Caki2 (cell line): ENCODE measurements at places on chromosomes 5 and 9.
A peak's percentile ranks its signal among the peaks of the same experiment; 100 is the strongest.

GRCh38 chr9:78821126-78821822, 524.3 kb downstream of the PSAT1 start:
- peak; percentile 37 for DNase-seq

- no peak for DNase-seq
Observed at GRCh38 chr5:157689942-157690689, 18.8 kb downstream of the C5orf52 start.

- DNase-seq: no peak
Observed at GRCh38 chr5:179207470-179207869, 137.8 kb downstream of the ADAMTS2 start.

- DNase-seq: no peak
Observed at GRCh38 chr5:149840226-149840825, 104.3 kb downstream of the PDE6A start.

DNA sequence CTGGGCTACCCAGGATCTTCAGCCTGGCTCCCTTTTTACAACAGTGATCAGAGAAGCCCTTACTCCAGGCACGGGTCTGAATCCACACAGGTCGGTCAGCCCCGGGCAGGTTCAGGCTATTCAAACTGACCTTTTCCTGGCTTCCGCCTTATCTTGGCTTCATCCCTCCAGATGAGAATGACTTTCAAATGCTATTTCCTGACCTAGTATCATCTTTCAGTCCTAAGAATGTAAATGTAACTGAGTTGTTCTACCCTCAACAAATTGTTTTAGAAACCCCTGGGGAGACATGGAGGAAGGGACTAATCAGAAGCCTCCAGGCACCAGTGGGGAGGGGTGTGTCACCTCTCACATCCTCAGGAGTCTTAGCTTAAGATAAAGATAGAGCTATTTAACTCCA, 213.2 kb downstream of the EPB41L4A start:
- DNase-seq: no peak

DNA sequence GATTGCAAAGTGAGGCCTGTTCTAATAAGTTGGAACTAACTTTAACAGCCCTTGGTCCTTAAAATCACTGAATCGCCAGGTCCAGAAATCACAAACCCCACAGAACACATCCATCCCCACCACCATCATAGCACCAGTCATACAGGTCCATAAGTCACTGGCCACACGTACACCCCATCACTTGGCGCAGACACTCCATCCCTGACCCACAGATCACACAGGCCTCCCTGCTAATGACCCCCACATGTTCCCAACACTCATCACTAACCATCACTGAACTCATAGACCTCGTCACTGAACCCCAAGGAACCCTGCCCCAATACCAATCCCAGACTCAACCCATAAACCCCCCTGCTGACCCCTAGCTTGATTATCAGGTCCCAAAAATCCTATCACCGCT, 41.2 kb upstream of the ZNF300 start:
- no peak for DNase-seq

DNA sequence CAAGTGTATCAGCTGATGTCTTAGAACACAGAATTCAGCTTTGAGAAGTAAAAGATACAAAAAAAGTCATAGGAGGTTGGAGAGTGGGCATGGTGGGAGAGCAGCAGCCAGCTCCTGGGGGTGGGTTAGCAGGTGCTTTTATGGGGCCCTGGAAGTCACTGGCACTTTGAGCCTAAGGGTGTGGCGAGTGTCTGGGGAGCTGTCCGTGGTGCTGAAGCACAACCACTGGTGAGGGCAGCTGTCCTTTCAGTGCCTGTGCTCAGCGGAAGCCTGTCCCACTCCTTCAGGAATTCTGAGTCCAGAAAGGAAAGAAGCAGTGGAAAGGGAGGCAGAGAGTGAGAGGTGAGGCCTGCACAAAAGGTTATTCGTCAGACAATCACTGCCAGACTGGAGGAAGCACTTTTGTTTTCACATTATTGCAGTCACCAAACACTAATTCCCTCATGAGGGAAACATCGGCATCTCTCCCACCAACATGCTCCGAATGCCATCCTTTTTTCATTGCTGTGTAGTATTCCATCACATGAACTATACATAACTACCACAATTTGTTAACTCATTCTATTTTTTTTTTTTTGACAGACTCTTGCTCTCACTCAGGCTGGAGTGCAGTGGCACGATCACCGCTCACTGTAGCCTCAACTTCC, 59.4 kb upstream of the RAPGEF1 start:
- DNase-seq: peak; percentile 43

DNA sequence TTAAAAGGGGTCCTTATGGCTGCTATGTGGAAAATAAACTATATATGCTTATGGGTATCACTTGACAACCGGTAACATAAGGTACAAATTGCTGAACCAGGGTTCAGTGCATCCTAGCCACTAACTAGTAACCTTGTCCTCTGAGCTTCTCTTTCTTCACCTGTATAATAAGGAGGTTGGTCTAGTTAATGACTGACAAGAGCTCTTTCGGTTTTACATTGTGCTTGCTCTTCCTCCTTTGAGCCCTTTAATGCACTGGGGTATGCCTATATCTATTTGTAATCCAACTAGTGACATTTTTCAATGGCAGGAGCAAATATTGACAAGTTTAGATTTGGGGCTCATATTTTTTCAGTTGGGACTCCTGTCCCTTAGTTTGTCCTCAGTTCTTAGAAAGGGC, 66.1 kb downstream of the NPR3 start:
- DNase-seq: no peak

- peak; percentile 59 for DNase-seq
Observed at GRCh38 chr5:68285851-68286611, 70.5 kb downstream of the PIK3R1 start.

DNA sequence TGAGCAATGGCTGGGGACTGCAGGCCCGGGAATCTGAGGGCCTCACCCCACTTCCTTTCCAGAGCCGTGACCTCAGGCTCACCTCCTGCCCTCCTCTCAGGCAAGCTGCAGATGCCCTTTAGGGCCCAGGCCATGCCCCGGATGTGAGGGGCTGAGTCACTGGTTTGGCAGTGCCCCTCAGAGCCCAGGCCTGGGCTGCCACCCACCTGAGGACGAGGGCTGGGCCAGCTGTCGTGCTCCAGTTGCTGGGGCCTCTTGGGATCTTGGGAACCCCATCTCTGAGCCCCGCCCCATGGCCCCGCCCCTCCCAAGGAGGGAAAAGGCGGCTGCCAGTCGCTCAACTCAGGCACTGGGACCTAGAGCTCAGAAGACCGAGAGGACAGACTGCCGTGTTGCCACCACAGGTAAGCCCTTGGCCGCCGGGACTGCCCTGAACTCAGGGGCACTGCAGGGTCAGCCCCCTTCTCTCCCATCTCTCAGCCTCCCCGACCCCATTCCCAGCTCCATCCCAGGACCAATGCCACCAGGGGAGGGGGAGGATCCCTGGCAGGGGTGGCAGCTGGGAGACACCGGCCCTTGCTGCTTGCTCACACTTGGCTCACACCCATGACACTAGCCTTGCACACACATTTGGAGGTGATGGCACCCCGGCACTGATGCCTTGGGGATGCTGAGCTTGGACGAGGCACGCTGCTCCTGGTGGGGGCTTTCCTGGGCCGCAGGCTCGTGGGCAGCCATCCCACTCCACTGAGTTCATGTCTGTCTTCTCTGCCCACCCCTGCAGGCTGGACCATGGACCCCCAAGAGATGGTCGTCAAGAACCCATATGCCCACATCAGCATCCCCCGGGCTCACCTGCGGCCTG, at the start of gene CYSRT1:
CYSRT1 (plus strand) TSS at position 345 of the 865 bp plus-strand sequence; CDS start at position 793, 448 bp downstream.
- DNase-seq: no peak

DNA sequence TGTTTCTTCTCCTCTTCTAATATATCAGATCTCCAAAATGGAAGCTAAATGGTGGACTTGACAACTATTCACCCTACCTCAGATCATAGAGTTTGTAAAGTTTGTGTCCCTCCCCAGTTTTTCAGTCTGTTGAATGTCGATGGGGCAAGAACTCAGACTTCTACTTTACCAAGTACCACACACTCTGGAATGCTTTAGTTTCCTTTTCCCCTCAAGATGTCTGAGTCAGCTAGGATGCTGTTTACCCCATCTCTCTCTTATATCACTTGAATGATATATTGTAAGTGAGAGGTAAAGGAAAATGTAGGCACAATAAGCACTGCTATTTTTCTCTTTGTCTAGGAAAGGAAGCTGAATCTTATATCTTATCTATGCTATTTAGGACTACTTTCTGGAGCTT, 25.9 kb upstream of the TAL2 start:
- no peak for DNase-seq

GRCh38 chr9:93586290-93587057, 10.1 kb downstream of the PHF2 start:
- DNase-seq: no peak

- DNase-seq: no peak
Observed at GRCh38 chr5:80308526-80308925, 11.3 kb upstream of the SPZ1 start.

- DNase-seq: peak; percentile 46
Observed at GRCh38 chr5:78626009-78626571, 22.5 kb downstream of the LHFPL2 start.

GRCh38 chr5:151622367-151623088, 31.4 kb upstream of the FAT2 start:
- DNase-seq: no peak

DNA sequence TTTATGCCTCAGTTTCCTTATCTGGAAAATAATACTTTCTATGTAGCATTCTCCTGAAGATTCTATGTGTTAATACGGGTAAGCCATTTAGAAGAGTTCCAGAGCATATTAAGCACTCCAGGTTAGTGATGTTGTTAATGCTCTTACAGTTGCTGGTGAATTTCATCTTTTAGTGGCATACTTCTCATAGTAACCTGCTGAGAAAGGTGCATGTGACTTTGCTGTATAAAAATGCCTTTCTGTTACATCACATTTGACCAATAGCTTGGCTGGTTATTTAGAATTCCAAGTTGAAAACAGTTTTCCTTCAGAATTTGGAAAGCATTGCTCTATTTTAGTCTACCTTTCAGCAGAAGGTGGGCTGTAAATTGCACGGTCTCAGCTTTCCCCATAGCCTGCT, 27.2 kb downstream of the GCNT1 start:
- no peak for DNase-seq

DNA sequence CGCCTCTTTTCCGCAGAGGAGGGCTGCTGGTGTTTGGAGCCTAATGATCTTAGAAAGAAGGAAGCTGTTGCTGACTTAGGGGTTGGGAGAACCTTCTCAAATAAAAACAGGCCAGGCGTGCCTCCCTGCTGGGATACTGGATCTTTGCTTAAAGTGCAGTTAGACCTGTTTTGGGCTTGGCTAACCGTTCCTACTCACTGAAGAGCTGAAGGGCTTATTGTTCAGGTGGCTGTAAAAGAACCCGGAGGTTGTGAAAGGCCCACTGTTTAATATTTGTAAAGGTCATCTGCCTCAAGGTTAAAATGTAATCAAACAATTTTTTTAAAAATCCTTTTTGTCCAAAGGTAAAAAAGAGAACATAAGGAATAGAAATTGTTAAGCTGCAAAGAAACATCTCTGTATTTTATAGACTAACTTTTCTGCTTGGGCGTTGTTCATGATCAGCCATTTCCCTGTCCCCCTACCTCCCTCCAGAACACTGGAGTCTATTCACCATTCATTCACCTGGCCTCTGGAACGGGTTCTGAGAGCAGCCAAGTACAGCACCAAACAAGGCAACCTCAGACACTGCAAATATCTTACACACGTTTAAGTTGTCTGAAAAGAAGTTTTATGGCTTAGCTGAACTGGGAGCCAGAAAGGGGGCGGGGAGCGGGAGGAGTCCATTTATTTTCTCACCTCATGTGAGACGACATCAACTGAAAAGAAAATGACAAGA, 18.6 kb upstream of the MTMR12 start:
- no peak for DNase-seq

- DNase-seq: no peak
Observed at GRCh38 chr9:78572266-78572665, 275.3 kb downstream of the PSAT1 start.

DNA sequence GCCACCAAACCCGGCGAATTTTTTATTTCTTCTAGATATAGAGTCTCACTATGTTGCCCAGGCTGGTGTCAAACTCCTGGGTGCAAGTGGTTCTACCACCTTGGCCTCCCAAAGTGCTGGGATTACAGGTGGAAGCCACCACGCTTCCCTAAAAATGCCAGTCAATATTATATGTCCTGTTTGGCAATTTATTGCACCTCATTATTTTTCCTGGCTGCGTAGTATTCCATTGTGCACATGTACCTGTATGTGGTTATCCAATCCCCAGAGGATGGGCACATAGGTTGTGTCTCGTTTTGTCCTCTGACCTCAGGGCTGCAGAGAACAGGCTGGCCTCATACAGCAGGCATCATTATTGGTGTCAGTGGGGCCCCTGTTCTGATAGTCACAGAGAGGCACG, 181.7 kb downstream of the C9orf50 start:
- no peak for DNase-seq

GRCh38 chr9:69621730-69622460, 50.3 kb downstream of the APBA1 start:
- no peak for DNase-seq

- peak; percentile 63 for DNase-seq
Observed at GRCh38 chr5:123700624-123701287, 188.8 kb downstream of the CSNK1G3 start.

GRCh38 chr9:121770415-121771273, 119.2 kb downstream of the DAB2IP start:
- DNase-seq: no peak

- DNase-seq: no peak
Observed at GRCh38 chr9:10041726-10042229, 571.0 kb downstream of the PTPRD start.

DNA sequence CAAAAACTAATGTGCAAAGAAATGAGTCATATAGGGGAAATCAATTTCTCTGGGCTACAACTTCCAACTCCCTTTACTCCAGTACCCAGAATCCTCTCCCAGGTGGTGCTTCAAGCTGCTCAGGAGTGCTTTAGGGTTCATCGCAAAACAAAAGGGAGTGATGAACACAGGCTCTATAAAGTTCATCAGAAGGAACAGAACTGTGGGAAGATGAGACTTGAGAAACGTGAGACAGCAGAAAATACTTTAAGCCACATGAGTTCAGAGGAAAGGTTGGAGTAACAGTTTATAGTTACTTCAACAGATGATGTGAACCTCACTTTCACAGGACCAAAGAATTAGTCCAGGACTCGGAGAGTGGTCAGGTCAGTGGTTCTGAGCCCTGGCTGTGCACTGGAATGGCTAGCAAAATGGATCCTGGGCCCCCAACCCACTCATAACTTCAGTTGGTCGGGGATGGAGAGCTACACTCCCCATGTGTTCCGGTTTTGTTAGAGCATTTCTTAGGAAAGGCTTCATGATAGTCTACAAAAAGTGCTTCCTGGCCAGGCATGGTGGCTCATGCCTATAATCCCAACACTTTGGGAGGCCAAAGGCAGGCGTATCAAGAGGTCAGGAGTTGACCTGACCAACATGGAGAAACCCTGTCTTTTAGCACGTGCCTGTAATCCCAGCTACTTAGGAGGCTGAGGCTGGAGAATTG, 4.3 kb downstream of the RPL12 start:
- DNase-seq: no peak

DNA sequence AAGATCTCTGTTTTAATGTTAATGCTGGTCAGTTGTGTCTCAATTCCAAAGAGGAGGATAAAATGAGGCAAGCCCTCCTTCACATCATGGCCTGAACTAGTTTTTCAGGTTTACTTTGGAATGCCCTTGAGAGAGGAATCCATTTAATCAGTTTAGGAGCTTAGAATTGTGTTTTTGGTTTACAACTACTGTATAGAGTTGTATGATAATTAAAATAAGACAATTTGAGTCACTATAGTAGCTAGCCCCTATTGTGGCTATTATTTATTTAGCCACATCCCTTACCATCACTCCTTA, 107.8 kb upstream of the PRLR start:
- DNase-seq: no peak

GRCh38 chr5:57598756-57599155, 116.1 kb upstream of the ACTBL2 start:
- peak; percentile 6 for DNase-seq
